ENCODE measurements at places on chromosomes 6 and 20.

DNA sequence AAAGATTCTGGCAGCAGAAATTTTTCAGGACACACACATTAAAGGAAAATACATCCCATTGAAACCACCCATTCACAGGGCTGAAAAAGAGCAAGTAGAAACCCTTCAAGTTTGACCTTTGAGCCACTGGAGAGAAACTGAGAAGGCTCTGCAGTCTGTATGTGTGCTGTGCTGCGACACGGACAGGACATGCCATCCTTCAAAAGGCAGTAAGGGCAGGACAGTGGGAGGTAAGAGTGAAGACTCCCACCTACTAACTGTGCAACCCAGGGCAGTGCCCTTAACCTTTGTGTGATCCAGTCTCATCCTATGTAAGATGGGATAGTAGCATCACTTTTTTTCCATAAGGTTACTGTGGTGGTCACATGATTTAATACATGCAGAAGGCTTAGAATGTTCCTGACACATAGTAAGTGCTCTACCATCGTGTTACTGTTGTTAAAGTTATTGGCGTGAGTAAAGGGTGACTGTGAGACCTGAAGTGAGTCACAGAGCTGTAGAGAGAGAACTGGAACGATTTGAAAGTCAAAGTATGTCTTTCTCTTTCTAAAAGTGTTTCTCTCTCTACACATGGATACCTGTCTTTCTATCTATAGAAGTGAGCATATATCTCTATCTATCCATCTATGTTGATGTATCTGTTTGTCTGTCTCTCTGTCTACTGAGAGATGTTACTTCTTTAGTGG is 153.7 kb upstream of the OLIG3 start:
- DNase-seq = no peak

DNA sequence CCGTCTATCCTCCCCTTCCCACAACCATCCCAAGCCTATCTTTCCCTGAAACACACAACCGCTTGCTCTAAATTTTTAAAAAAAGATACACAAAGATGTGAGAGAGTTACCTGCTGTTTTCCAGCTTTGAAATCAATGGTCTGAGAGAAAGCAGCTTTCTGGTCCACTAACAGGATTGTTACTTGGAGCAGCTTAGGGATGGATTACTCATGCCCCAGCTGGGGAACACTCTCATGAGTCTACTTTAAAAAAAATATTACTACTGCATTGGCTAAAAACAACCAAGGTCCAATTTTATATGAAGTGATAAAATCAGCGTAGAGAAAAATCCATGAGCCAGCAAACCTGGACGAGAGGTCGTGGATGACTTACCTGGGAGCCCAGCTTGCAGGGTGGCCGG is 29.6 kb upstream of the FOXC1 start:
- DNase-seq = no peak

DNA sequence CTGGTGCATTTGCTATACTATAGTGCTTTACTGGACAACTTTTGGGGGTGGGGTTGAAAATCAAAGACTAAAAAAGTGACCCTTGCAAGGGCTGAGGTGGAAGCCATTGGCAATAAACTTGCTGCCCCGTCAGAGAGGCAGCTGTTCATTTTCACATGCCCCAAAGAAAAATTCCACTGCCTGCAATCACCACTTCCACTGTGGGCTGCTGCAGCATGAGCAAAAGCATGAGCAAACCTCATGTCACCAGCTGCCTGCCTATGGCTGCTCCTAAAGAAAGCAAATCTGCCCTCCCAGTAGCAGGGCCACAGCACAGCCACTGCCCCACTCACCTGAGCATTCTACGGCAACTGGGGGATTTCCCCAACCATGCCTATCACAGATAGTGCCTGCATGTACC is 290.0 kb downstream of the PAX1 start:
- no peak for DNase-seq

- DNase-seq = no peak
Observed at GRCh38 chr6:69542494-69542893, 254.3 kb downstream of the LMBRD1 start.

GRCh38 chr6:74749211-74750147 is 456.4 kb downstream of the COL12A1 start:
- no peak for DNase-seq

- DNase-seq = no peak
Observed at GRCh38 chr6:17677602-17678001, 29.1 kb downstream of the NUP153 start.

DNA sequence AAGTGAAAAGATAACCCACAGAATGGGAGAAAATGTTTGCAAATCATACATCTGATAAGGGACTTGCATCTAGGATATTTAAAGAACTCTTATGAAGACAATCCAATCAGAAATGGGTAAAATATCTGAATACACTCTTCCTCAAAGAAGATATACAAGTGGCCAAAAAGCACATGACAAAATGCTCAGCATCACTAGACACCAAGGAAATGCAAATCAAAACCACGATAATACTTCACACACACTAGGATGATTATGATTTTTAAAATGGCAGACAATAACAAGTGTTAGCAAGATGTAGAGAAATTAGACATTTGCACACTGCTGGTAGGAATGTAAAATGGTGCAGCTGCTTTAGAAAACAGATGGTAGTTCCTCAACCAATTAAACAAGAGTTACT is 34.8 kb upstream of the SIRT5 start:
- no peak for DNase-seq

DNA sequence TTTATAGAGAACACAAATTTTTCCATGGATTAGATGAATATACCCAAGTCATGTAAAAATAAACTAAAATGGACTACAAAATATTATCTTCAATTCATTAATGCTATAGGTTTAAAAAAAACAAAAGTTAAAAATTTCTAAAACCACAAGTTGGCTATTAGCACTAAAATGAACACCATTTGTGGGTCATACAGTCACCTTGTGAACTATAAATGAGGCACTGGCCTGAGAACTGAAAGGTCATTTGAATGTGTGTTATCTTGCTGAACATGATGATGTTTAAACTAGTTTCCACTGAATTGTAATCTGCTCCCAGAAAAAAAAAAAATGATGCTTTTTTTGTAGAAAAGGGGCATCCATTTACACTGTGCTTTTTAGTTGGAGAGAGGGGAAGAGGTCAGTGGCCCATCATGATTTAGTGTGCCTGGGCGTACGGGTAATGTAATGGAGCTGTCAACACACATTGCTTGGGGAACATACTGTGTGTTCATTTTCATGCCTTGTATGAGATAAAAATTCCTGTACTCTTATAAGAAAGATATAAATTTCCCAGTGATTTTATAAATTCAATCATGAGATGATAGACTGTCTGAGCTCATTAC is 96.6 kb upstream of the FKBP1C start:
- DNase-seq = no peak

GRCh38 chr20:62958388-62959100 is 6.0 kb downstream of the SLC17A9 start:
- DNase-seq = no peak

- DNase-seq = peak; percentile 70
Observed at GRCh38 chr6:113995634-113996033, 24.7 kb upstream of the HDAC2 start.

GRCh38 chr6:139376604-139377218 is 2.3 kb upstream of the CITED2 start:
- DNase-seq = no peak
